Neural progenitor cell (in vitro differentiated cells): ENCODE measurements at places on chromosomes 16 and 17.

DNA sequence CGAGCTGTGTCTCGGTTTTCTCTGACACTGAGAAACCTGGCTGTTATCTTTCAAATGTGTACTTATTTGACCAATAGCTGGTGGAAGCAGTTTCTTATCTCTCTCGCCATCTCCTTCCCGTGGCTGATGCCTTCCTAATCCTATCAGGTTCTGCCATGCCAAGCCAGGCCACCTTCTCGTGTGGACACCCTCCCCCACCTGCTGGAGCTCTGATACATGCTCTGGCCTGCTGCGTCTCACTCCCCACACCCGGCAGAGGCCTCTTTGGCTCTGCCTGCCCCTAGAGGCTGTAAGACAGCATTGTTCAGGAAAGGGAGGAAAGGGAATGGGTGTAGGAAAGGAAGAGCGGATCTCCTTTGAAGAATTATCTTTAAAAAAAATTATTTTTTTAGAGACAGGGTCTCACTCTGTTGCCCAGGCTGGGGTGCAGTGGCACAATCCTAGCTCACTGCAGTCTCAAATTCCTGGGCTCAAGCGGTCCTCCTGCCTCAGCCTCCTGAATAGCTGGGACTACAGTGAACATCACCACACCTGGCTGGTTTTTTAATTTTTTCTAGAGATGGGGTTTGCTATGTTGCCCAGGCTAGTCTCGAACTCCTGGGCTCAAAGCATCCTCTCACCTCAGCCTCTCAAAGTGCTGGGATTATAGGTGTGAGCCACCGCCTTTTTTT, 7.5 kb upstream of the ARMC5 start:
- DNase-seq: peak; percentile 79

- no peak for DNase-seq
Measured at GRCh38 chr16:46873201-46873600, 11.0 kb upstream of the GPT2 start.

GRCh38 chr16:57899771-57900661, 70.9 kb downstream of the CNGB1 start:
- peak; percentile 77 for DNase-seq

DNA sequence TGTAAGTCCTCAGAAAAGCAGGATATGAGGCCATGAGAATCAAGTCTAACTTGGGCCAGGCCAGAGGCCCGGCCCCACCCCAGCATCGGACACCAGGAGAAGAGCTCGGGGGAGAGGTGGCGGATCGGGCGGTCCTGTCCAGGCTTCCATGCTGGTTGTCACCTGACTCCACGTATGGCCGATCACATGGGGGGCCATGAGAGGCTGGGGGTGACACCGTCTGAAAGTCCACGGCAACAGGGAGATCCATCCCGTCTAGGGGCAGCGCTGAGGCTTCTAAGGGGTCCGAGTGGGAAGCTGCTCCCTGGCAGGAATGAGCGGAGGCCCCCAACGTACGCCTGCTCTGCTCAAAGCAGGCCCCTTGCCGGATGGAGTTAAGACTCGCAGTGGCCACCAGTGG, 25.8 kb downstream of the ENGASE start:
- no peak for DNase-seq

GRCh38 chr17:68290955-68291835, at the start of the genes ARSG and SLC16A6:
Gene ARSG (plus strand): TSS chr17:68291495. CDS start chr17:68307494, 15,999 bp downstream.
Gene SLC16A6 (minus strand): TSS chr17:68291127. CDS start chr17:68278320, 12,807 bp downstream.
- peak; percentile 91 for DNase-seq

DNA sequence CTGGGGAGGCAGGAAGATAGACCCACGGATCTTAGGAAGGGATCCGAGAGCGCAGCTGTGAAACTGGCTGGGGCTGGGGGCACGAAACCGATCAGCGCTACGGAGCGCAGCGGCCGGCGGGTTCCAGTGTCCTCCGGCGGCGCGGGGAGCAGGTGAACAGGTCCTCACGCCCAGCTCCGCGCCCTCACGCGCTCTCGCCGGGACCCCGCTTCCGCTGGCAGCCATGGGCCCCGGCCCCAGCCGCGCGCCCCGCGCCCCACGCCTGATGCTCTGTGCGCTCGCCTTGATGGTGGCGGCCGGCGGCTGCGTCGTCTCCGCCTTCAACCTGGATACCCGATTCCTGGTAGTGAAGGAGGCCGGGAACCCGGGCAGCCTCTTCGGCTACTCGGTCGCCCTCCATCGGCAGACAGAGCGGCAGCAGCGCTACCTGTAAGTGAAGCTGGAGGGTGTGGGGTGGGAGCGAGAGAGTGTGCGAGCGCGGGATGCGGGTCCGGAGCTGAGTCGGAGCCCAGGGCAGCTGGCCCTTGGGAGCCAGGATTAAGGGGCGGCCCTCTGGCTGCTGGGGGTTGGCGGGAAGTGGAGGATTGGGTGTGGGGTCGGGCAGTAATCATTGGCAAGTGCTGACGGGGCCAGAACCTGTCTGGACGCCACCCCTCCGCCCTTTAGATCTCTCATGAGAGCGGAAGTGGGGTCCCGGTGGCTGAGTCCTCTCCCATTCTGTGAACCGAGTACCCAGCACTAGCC, 479 bp downstream of the ITGA3 start:
- peak; percentile 93 for DNase-seq

DNA sequence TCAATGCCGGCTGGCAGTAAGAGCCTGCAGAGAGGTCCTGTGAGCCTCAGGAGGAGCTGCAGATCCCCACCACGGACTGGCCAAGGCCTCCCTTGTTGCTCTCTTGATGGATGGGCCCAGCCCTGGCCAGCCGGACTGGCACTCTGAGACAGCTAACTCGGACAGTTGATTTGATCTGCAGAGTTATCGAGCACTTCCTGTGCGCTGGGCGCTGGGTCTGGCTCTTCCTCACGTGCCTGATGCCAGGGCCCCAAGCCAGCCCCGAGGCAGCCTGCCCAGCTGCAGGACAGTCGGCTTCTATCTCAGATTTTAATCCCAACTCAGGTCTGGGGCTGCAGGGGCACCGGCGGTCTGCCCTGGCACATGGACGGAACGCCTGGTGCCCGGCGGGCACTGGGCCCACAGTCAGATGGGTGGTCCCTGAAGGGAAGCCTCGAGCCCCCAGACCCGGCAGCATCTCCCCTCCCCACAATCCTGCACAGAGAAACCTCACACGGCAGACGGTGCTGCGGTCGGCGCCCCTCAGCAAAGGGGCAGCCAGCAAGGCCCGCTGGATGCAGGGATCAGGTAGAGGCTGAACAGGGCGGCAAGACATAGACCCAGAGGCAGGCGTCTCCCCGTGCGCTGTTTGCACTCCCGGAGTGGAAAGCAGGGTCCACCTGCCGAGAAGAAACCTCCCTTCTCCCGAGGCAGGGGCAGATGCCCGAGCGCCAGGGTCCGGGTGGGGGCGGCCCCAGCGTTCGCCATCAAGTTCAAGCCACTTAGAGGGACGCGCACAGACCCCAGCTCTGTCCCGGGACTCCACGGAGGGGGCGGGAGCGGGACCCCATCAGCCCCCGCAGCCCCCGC, 34.0 kb downstream of the TIMM22 start:
- DNase-seq: peak; percentile 24

DNA sequence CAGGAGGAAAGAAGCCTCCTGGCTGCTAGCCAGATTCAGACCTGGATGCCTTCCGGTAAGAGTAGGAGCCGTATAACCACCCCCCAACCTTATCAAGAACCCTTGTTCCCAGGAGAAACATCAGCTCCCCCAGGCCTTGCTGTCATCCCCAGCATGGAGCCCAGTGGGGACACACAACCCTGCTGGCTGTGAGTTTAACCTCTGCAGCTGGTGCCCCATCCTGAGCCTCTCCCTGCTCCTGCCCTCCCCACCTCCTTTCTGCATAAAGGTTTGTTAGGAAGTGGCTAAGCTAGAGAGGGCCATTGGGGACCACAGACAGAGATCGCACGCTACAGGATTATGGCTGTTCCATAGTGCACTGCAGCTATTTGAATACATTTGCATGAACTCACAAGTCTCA, 55.5 kb upstream of the RPL38 start:
- DNase-seq: no peak

GRCh38 chr17:51245535-51245934, 14.3 kb downstream of the MBTD1 start:
- no peak for DNase-seq

GRCh38 chr16:47477679-47478078, 16.5 kb downstream of the PHKB start:
- no peak for DNase-seq

GRCh38 chr16:86133377-86133776, 234.4 kb downstream of the IRF8 start:
- no peak for DNase-seq
